ENCODE measurements at places on chromosomes 12 and 14.
A peak's percentile ranks its signal among the peaks of the same experiment; 100 is the strongest.

GRCh38 chr12:97368462-97369163 is 94.0 kb upstream of the RMST start:
- no peak for DNase-seq

DNA sequence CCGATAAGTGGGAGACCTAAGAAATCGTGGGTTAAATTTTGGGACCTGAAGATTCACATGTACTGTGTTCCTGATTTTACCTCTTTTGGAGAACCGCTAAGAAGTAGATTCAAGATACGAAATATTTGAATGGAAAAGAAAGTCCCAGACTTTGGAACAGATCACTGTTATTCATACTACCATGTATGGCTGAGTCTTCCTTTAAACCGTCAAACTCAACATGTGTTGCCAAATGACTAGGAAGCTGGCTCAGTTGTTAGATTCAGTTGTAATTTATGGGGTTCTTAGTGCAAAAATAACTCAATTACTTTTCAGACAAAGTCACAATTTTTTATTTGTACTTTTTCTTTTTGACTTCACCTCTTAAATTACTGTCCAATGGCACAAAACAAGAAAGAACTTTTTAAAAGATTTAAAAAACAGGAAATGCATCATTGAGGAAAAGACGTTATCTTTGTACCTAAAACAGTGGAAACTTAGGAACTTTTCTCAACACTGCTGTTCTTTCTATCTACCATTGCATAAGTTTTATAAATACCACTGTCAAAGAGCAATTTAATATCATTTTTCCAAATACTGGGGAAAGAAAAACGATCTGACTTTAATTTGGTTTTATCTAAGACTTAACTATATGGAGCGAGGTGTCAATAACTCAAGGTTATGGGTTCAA is 15.7 kb downstream of the RERG start:
- no peak for DNase-seq

- peak; percentile 28 for DNase-seq
Observed at GRCh38 chr12:63149909-63150712, 890 bp downstream of the AVPR1A start.

DNA sequence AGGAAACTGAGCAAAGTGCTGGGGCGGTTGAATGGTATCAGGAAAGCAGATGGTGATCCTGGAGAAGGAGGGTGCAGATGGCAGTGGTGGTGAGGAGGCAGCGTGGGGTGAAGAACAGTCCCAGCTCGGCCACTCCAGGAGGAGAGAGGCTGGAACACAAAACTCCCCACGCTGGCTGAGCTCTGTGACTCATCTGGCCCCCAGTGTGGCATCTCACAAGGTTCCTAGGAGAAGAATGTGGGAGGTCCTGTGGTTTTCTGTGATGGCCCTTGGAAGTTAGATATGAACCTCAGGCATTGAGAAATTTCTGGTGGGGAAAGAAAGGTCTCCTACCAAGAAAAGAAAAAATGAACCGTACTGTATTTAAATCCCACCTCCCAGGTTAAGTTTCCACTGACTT is 8.0 kb upstream of the NRXN3 start:
- DNase-seq, result no peak

GRCh38 chr12:83172866-83173649 is 486.4 kb downstream of the TMTC2 start:
- DNase-seq, result no peak

GRCh38 chr14:50093496-50093895 is 22.9 kb downstream of the VCPKMT start:
- DNase-seq, result no peak

DNA sequence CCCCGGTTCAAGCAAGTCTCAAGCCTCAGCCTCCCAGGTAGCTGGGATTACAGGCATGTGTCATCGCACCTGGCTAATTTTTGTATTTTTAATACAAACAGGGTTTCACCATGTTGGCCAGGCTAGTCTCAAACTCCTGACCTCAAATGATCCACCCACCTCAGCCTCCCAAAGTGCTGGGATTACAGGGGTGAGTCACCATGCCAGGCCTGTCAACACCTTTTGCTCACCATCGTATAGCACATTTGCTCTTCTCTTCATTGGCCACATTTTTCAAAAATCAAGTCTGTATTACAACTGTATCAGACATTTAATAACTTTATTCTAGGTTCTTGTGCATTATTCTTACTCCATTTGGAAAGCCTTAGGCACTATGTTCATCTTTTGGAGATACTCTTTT is 50.3 kb downstream of the BCAT1 start:
- DNase-seq, result no peak

DNA sequence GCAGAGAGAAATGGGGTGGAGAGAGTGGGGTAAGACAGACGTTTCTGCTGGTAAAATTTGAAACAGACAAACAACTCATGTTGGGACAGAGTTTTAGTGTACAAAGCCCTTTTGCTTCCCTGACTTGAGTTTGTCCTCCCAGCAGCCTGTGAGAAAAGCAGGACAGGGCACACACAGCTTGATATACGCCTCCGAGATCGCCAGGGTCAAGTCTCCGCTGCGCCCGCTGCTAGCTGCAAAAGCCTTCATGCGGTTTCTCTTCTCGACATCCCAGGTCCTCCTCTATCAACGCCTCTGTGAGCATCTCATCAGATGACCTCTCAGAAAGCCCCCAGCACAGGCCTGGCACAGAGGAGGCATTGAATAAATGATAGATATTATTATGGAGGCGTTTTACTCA is 9.4 kb upstream of the BCL11B start:
- no peak for DNase-seq

DNA sequence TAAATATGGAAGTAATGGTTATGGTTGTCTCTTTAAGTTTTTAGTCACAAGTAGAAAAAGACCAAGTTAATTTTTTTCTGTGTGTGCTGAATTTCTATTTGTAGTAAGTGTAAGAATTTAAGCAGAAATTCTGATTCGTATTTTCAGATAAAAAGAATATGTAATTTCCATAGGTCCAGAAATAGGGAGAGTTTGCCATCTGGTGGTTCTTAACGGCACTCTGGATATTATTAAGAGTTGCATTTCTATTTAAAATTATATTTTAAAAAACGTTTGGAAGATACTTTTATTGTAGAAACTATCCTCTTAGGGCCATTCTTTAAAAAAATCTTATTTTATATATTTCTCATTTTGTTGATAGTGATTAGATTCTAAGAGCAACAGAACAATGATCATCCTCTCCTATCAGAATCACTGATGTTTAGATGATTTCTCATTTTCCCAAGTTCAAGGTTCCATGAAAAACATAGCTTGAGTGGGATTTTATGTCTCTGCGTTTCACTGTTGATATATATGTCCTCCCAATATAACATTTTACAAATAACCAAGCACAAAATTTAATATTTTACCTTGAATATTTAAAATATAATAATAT is 88.3 kb downstream of the LRRK2 start:
- DNase-seq, result no peak

- DNase-seq, result no peak
Observed at GRCh38 chr12:121494093-121494787, 86.6 kb downstream of the KDM2B start.

- DNase-seq, result peak; percentile 51
Observed at GRCh38 chr14:55454264-55455002, 14.0 kb upstream of the TBPL2 start.

GRCh38 chr14:33951183-33951840 is 438 bp upstream of the EGLN3 start:
- DNase-seq, result no peak

DNA sequence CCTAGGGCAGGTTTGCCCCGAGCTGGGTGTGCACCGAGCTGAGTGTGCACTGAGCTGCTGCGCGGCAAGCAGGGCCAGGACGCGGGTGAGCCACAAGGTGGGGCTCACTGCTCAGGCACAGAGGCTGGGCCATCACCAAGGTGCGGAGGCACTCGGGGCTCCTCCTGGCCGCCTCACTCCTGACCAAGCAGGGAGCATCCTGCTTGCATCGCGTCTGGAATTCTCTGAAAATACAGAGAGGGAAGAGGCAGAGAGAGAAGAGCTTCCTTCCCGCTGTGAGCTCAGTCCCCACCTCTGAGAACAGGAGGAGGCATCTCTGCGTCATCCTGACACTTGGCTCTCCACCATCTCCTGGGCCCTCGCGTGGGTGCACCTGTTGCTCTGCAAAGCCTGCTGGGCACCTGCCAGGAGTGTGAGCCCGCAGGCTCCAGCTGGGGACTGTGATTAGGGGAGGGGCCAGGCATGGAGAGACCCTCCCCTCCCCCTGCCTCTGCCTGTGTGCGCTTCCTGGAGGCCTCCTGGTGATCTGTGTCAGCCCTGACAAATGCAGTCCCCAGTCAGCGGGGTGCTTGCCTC is 116.3 kb downstream of the GLT1D1 start:
- DNase-seq, result peak; percentile 94

GRCh38 chr14:93430315-93431035 is at the start of gene UNC79:
Gene UNC79 (plus strand): TSS chr14:93430939. CDS start chr14:93431030, 91 bp downstream.
- peak; percentile 40 for DNase-seq
